ENCODE measurements at places on chromosomes 3 and 15.

DNA sequence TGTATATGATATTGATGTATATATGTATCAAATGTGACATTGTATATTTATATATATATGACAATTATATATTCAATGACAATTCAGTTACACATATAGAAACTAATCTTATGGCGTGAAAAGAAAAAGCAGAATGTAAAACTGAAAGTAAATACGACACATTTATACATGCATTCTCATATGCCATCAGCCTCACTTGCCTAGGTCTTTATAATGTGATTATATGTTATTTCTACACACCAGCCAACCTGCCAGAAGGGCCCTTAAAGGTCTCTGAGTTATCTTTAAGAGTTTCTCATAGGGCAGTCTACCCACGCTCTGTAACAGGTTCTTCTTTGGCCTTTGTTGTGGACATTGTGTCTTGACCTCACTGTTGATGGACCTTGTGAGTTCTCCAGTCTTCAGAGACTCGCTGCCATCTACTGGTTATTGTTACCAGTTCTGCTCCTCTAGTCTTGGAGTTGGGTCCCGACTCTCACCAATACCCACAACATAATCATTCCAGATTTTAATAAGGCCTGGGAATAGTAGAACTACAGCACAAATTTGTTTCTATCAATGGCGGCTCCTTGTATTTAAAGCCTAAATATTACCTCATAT lies 371.5 kb upstream of the GOLIM4 start:
- DNase-seq = peak; percentile 59

DNA sequence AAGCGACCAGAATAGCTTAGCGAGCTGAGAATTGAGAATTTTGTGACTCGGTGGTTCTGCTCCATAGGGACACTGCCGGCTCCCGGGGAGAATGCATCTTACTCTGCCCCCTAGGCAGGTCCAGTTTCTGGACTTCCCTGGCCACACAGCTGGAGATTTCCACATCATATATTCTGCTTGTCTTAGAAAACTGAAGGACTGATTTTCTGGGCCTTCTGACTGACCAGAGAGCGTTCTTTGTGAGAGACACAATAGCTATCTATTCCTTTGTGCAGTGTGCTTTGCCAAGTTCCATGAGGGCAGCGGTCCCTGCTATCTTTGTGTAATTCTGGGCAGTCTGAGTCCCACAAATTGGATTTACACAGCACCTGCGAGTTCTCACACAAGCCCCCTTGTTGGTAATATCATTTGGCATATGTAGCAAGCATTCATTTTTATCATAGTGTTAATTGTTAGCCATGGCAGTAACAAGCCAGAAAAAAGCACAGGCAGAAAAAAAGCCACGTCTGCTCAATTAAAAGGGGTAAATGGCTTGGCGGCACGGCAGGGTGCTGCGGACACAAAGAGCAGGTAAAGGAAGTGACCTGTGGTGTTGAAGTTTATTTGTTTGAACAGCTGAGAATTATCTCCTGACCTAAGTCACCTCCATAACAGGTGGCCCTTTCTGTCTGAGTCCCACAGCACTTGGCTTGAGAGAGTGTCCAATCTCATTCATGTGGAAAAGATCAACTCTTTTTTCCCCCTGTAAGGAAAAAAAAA lies 688.7 kb downstream of the TUSC7 start:
- peak; percentile 95 for DNase-seq

DNA sequence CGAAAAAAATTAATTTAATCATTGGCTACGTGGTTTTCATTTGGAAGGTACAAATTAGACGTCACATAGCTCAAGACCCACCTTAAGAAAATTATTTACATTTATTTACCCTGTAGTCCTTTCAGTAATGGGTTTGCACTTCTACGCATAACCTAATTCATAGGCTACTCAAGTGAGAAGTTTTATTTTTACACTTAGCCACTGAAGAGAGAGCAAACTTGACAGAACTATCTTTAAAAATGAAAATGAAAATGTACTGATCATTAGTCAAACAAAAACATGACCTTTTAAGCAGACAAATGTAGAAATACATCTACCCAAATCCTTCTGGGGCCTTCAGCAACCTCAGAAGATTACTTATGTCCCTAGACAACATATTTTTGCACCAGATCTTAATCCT lies 269.4 kb upstream of the TTC14 start:
- no peak for DNase-seq

DNA sequence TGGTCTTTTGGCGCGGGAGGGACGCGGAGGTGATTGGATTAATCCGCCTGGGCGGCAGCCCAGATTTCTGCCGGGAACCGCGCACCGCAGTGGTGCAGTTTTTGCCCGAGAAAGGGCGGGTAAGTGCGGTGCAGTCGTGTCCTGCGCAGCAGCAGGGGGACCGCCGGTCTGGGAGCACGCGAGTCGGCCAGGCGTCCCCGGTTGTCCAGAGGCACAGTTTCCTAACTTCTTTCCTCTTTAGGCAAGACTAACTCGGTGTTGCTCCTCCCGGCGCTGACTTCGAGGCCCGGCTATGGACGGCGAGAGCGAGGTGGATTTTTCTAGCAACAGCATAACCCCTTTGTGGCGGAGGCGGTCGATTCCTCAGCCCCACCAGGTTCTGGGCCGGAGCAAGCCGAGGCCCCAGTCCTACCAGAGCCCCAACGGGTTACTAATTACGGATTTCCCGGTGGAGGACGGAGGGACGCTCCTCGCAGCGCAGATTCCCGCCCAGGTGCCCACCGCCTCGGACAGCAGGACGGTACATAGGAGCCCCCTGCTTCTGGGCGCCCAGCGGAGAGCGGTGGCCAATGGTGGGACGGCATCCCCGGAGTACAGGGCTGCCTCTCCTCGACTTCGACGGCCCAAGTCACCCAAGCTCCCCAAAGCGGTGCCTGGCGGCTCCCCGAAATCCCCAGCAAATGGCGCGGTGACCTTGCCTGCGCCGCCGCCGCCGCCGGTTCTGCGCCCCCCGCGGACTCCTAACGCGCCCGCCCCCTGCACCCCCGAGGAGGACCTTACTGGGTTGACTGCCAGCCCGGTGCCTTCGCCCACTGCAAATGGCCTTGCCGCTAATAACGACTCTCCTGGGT lies 736 bp downstream of the ARHGEF26 start:
- DNase-seq = no peak

DNA sequence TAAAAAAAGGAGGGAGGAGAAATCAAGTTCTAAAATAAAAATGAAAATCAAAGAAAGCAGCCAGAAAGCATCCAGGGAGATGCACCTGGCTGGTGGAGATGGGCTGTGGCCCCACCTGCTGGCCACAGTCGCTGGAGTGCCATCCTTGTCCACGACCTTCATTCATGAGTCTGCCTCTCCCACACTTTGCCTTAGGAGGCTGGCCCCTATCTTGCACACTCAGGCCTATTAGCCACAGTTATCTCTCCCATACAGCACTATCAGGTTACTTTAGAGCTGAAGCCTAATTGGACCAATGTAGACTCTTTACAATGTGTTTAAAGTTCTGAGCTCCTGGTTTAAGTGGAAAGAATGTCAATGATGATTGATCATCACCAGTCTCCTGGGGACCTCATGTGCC lies 392.0 kb upstream of the RORA start:
- no peak for DNase-seq

Measured in globus pallidus (tissue), 1 donor.